KG1 (cell line): ENCODE measurements at places on chromosomes 7 and 10.

DNA sequence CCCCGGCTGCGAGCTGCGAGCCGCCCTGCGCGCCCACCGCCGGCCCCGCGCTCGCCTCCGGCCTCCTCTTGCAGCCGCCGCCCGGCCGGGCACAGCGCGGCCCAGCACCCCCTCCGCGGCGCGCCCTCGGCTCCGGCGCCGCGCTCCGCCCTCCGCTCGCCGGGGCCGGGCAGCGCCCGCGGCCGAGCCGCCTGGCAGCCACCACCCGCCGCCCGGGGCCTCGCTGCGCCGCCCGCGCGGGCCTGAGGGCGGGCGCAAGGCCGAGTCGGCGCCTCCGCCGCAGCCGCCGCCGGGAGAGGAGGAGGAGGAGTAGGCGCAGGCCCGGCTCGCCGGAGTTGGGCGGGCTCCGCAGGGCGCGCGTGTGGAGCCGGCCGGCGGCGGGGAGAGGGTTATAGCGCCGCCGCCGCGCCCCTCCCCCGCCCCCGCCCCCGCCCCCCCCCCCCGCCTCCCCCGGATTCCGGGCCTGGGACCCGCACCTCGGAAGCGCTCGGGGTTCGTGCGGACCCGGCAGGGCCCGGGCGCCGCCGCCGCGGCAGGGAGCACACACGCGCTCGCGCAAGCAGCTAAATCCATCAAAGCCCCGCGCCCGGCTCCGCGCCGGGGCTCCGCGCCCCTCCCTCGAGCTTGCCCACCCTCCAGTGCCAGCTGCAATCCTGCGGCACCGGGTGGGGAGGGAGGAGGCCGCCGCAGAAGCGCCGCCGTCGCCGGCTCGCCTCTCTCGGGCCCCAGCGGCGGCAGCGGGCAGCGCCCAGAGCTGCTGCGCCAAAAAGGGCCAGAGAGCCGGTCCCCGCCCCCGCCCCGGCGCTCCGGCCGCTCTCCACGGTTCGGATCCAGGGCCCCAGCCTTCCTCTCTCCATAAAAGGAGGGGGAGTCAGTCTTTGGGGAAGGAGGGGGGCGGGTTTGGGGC, at the start of gene PDGFA:
TSS of gene PDGFA (minus strand) at position 363 of the 907 bp plus-strand sequence. CDS start 845 bp downstream, outside the sequence.
- no peak for DNase-seq

GRCh38 chr7:36015733-36016132, 137.3 kb upstream of the EEPD1 start:
- no peak for DNase-seq

GRCh38 chr7:100896732-100897608, 1.3 kb upstream of the ACHE start:
- no peak for DNase-seq

- no peak for DNase-seq
Measured at GRCh38 chr10:31678575-31679516, 249.8 kb downstream of the ARHGAP12 start.

DNA sequence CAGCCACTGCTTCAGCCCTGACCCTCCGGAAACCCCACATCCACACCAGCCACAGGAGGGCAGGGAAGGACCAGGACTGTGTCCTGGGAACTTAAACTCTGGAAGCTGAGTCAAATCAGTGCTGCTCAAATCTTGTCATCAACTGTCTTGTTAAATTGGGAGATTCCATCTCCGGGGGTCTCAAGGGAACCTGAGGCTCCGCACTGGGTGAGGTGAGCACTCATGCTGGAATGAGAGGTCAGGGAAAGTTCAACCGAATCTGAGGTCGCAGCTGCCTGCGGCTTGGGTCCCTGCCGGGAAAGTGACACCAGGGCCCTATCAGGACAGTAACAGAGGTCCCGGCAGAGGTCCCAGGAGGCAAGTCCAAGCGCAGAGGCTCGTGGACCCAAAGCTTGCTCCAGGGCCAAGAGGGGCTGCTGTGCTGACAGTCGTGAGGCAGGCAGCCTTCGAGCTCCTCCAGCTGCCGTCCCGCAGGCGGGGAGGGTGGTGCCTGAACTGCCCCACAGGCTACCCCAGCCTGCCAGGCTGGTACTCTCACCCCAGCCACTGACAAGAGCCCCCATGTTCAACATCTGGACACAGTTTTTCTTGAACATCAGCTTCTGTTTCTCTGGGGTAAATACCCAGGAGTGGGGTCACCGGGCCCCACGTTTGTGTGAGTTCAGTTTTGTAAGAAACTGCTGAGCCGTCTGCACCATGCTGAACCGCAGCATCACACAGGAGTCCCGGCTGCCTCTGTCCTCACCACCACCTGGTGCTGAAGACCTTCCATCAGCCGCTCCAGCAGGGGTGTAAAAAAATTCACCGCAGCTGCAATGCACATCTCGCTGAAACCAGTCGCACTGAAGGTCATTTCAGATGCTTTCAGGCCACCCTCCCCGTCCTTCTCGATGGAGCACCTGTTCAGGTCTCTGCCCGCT, 101.0 kb downstream of the DIP2C start:
- DNase-seq = no peak

DNA sequence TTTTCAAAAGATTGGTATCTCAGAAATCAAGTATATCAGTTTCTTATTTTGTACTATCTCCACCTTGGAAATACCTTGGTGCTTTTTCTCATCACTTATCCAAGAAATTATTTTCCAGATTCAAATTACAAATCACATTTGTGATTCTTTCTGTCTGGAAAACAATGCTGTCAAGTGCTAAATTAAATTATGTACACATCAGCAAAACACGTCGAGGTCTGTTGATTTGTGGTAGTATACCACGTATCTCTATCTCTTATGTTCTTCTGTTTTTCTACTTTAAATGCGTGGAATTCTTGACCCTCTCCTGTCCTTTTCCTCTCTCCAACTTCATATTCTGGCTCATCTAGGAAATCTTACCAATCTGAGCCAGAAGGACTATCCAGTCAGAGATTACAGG, 214.5 kb downstream of the PTN start:
- DNase-seq = no peak

DNA sequence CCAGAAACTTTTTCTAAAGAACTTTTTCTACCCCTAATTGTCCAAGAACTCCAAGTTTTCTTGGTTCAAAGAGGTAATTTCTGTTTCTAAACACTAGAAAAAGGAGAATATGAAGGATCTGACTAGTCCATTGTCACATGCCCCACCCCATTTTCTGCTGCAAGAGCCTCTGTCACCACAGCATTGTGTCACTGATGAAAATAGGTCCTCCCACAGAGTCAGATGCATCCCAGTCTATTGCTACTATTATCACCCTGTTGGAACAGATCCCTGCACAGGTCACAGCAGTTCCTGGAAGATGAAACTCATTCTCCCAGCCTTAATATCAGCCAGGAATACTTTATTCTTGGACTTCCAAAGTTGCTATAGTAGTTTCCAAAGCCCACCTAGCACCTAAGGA, 7.5 kb upstream of the CFTR start:
- DNase-seq = no peak

GRCh38 chr10:97849103-97849686, 448 bp upstream of the GOLGA7B start:
- no peak for DNase-seq

DNA sequence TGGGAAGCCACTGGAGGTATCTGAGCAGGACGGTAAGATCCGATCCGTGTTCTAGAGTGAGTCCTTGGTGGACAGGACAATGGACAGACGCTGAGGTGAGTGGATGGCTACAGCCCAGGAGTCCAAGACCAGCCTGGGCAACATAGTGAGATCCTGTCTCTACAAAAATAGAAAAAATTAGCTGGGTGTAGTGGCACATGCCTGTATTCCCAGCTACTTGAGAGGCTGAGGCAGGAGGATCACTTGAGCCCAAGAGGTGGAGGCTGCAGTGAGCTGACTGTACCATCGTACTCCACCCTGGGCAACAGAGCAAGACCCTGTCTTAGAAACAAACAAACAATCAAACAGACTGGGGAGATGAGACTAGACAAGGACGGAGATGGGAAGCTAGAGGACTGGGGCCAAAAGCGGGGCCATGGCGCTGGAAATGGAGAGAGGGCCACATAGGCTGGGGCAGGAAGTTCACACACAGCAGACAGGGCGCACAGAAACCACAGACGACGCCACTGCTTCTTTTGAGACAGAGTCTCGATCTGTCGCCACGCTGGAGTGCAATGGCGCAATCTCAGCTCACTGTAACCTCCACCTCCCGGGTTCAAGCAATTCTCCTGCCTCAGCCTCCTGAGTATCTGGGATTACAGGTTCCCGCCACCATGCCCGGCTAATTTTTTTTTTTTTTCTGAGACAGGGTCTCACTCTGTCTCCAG, 24.7 kb downstream of the DAGLB start:
- DNase-seq = no peak

GRCh38 chr7:28137463-28137862, 43.1 kb downstream of the JAZF1 start:
- DNase-seq = no peak

DNA sequence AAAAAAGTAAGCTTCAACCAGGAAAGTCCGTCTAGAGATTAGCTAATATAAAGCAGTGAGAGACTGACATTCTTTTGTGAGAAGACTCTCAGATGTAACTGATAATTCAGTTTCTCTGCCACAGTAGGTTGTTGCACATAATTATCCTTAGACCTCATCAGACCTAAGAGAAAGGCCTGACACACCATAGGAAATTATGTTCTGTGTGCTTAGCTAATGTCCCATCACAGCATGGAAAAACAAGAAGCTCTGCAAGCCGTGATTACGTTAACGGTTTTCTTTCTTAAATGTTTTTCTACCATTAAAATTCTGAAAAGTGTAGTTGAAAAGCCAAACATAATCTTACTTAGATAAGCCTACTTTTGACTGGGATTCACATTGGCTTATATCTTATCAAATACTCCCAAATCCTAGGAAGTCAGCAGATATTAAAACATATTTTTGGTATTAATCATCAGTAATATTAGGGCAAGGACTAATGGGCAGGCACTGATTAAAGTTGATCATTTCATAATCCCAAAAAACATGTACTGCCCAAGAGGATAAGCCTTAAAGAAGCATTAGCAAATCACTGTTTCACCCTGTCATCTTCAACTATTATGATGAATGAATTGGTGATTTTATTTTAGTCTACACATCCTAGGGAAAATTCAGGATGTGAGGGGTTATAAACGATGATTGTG, 5.2 kb downstream of the CSTF2T start:
- DNase-seq = no peak

DNA sequence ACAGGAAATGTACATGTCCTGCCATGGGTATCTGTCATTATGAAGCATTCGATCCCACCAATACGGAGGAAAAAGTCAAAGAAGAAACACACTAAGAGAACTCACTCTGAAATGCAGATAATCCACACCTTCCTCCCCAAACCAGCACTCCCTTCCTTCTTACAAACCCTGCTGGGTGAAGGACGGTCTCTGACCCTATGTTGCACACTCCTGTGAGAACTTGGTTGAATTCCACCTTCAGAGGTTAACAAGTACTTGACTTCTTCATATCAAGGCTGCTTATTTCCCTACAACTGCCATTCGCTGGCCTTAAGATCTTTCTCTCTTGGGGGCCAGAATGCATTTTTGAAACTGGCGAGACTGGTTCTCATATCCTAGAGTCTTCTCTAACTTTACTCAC, 16.6 kb downstream of the YWHAG start:
- DNase-seq = no peak

- DNase-seq = no peak
Measured at GRCh38 chr7:155863721-155864151, 51.5 kb upstream of the SHH start.

DNA sequence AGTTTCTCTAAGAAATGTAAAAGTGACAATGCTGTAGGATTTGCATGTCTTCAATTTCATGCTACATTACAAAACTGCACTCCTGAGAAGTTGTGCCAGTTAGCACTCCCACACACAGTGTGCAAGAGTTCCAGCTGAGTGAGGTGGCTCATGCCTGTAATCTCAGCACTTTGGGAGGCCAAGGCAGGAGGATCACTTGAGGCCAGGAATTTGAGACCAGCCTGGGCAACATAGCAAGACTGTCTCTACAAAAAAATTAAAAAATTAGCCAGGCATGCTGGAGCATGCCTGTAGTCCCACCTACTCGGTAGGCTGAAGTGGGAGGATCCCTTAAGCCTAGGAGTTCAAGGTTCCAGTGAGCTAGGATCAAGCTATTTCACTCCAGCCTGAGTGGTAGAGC, 44.6 kb downstream of the FRA10AC1 start:
- DNase-seq = no peak

DNA sequence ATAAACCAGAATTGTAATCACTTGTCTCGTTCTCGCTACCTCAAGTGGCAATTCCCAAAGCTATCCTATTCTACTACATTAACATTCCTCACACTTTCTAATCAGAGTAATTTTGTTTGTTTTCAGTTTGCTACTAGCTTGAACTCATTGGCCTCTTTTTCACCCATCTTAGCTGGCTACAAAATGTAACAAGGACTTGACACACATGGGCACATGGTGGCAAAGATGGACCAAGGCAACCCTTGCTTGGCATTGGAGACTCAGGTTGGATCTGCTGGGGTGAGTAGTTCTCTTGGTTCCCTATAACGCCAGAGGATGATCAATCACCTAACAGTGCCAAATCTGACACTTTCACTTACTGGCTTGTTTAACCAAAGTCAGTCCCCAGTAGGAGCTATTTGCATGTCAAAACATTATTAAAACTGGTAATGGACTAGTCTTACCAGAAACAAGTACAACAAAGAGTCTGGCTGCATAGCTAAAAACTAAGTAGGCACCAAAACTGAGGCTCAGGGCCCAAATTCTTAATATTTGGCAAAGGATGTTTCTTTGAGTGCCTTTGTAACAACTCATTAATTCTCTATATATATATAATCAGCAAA, 1.9 kb downstream of the USP6NL start:
- peak; percentile 64 for DNase-seq

DNA sequence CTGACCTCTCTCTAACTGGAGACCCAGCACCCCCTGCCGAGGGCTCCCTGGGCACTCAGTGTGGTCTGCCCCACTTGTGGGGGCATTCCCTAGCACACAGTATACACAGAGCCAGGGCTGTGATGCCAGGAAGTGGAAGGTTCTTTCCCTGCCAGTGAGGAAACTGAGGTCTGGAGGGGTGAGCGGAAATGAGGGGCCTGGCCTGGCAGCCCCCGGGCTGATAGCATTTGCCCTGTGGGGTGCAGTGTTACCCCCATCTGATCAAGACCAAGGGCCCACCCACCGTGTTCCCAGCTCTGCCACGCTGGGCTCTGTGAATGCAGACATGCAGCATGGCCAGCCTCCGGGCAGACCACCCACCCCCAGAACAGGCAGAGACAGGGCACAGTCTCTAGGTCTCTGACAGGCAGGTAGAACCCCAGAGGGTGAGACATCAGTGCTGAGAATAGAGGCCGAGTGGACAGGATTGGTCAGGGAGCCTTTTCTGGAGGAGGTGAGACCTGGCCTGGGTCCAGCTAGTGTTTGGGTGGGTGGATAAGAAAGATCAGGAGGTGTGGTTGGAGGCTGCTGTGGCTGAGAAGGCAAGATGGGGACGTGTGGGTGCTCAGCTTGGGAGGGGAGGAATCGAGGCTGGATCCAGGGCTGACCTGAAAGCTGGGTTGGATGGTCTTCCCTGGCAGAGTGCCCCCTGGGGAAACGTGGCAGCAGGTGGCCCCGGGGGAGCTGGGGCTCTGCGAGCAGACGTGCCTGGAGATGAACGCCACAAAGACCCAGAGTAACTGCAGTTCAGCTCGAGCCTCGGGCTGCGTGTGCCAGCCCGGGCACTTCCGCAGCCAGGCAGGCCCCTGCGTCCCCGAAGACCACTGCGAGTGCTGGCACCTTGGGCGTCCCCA, 10.8 kb upstream of the ZNF862 start:
- DNase-seq = no peak
